Hypothalamus (tissue), 51 donors: ENCODE measurements at places on chromosomes 4 and X.

DNA sequence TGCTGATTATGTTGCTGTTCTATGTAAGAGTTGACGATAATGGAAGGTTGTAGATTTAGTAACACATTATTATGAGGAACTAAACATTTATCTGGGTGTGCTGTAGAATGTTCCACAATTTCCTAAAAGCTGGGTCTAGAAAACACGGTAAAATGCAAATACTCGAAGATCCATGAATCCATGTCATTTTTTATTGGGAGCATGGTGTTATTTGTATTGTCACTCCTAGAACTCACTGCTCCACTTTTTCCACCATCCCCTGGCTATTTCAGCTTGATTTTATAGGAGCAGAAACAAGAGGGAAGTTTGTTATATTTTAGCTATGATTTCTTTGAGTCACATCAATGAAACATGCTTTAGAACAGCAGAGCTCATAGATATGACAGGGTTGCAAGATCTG lies 155.0 kb upstream of the ANK2 start:
- no peak for DNase-seq

DNA sequence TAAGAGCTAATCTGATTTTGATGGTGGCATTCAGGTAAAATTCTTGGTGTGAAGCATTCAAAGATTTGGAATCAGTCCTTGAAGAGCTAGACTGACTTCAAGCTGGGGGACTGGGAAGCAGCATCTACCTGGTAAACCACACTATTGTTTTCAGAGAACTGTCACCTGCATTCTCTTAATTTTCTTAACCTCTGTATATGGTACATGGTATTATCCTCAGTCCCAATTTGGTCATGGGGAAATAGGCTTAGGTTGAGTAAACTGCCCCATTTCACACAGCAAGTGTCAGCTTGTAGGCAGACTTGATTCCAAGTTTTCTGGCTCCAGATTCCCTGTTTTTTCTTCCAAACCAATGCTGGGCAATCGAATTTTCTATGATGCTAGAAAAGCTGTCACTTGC lies 104.4 kb downstream of the CHRNA9 start:
- DNase-seq, result no peak

DNA sequence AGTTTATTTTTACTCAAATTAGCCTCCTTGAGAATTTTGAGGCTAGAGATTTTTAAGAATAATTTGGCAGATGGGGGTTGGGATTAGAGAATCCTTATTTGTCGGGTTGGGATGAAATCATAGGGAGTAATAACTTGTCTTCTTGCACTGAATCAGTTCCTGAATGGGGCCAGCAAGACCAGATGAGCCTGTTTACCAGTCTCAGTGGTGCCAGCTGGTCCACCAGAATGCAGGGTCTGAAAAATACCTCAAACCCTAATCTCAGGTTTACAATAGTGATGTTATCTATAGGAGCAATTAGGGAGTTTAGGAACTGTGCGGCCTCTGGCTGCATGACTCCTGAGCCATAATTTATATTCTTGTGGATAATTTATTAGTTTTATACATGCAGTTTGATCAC lies 705.9 kb upstream of the AGA start:
- DNase-seq, result no peak

DNA sequence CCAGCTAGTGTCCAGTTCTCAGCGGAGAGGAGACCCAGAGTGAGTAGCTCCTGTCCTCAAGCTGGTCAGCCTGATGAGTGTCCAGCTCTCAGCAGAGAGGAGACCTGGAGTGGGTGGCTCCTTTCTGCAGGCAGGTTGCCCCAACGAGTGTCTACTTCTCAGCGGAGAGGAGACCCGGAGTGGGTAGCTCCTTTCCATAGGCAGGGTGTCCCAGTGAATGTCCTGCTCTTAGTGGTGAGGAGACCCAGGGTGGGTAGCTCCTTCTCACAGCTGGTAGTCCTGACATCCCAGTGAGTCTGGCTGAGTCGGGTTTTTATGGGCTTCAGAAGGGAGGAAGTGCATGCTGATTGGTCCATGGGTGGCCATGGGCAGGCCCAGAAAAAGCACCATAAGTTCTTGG lies 55.7 kb upstream of the NUDT6 start:
- no peak for DNase-seq

GRCh38 chr4:115159141-115159540 lies 45.7 kb upstream of the NDST4 start:
- no peak for DNase-seq

- DNase-seq, result no peak
These were observed 123.8 kb upstream of the TEX13D start for GRCh38 chrX:124208660-124209059.

DNA sequence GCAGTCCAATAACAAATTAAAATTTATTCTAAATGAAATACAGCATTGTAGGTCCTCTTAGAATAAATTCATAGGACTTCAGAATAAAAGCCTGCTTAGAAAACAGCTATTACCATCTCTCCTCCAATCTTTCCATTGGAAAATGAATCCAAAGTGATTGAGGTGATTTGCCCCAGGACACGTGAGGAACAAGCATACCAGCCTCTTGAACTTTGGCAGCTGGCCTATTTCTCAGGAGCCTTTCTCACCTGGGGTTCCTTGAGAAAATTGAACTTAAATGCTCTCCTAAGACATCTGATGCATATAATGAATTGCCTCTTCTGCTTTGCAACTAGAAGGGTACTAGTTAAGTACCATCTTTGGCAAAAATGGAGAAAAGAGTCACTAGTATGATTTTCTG lies 13.5 kb downstream of the ARHGAP24 start:
- no peak for DNase-seq

DNA sequence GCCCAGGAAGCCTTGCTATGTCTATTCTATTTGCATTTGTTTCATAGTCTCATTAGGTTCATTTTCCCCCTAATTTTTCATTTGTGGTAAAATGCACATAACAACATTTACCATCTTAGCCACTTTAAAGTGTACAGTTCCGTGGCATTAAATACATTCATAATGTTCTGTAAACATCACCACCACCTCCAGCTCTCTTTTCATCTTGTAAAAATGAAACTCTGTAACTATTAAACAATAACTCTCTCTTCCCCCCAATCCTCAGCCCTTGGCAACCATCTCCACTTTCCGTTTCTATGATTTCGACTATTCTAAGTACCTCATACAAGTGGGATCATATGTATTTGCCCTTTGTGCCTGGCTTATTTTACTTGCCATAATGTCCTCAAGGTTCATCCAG lies 19.9 kb downstream of the ARHGEF38 start:
- no peak for DNase-seq

- DNase-seq, result no peak
These were observed 15.6 kb upstream of the CWH43 start for GRCh38 chr4:48970471-48970921.

GRCh38 chr4:127421437-127421836 lies 211.3 kb upstream of the INTU start:
- no peak for DNase-seq

DNA sequence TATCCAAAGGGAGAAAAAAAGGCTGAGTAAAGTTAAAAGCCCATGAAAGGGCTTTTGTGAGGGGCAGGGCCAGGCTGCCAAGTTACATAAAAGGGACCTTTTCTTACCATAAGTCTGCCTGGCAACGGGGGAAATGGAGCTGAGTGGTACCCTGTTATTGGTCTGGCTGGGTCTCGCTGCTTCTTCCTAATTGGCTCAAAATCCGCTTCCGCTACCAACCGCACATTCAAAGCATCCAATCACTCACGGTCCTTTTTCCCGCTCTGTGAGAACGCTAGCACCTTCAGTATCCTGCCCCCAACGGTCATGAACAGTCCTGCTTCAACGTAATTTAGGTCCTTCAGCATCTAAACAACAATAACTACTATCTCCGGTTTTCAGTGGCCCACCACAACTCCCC lies 611 bp downstream of the TEX11 start:
- no peak for DNase-seq

GRCh38 chr4:7647600-7648543 lies 213.1 kb upstream of the PSAPL1 start:
- no peak for DNase-seq

DNA sequence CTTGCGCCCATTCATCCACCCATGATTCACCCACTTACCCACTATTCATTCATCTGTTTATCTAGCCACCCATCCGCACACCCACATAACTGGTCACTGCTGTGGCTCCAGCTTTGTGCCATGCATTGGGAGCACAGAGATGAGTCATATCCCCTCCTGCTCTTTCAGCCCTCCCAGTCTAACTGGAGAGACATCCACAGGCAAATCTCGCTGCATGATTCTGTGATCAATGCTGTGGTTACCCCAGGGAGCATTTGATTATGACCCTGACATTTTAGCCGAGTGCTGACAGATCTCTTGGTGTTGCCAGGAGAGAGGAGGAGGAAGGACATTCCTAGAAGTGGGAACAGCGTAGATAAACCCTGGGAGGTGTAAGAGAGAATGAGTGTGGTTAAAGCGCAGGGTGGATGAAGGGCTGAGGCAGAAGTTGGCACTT lies 10.4 kb upstream of the PORCN start:
- no peak for DNase-seq

GRCh38 chr4:108024878-108025165 lies 35.1 kb downstream of the HADH start:
- no peak for DNase-seq

- DNase-seq, result no peak
These were observed 80.7 kb upstream of the EOLA2 start for GRCh38 chrX:150018931-150019361.

DNA sequence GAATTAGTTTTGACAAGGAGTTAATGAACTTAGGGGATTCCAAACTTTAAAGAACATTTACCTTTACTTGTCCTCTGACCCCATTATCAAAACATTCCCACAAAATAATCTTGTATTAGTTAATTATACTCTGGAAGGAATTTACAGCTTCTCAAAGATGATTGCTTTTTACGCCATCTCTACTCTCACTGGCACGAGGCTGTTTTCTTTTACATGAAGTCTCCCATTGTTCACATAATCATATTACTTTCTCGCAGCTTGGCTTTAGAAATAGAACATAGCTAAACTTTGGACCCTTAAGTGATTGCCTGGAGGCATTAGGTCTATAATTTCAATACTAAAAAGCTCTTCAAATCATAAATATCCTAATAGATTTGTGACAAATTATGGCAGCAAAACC lies 592.9 kb downstream of the TRIML1 start:
- DNase-seq, result no peak

DNA sequence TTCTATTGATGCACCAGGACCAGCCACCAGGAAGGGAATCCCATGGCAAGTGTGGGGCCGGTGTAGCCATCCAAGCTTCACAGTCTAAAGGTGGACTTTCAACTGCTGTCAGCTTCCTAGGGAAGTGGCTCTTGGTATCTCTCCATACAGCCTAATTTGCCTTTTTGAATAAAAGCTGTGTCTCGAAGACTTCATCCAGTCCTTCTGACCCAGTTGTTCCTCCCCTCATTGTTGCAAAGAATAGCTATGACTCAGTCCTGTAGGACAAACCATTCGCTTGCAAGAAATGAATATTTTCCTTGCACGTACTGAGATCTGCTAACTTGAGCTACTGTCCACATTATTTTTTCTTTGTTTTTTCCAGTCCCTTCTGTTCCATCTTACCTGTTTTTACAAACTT lies 145.1 kb upstream of the CTSO start:
- no peak for DNase-seq

DNA sequence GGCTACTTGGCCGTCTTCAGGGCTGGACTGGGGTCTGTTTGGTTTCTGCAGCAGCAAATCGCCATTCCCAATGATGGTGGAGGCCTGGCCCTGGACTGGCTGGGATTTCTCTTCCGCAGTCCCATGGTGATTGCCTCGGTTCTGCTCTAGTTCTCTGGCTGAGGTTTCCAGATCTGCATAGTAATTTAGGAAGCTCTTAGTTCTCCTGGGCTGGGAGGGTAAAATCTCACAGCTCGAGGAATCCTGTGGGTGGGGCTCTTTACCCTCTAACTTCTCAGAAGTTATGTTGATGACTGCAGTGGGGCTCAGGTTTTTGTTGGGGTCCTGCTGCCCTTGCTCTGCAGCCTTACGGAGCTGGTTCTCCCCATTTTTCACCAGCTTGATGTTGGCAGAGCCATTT lies 200.6 kb downstream of the APBB2 start:
- DNase-seq, result no peak

- no peak for DNase-seq
These were observed 298.3 kb downstream of the EVC2 start for GRCh38 chr4:5409972-5410618.

DNA sequence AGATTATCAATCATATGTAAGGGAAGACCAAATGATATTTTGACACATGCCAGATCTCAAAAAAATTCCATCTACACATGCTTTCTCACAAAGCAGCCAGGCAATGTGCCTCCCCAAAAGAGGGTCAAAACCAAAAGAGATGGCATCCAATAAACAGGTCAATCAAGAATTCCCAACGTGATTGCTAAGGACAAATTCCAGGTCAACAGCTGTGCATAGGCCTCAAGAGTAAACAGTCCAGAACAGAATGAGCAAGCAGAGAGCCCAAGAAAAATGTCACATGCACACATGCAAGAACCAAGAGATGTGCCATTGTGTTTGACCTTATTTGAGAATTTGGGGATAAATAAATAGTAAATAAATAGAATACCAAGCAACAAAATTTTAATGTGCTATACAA lies 136.7 kb downstream of the APBB2 start:
- no peak for DNase-seq

GRCh38 chrX:132219343-132219768 lies at the start of gene RAP2C:
RAP2C (minus strand) TSS chrX:132219447; CDS start chrX:132217268, 2,179 bp downstream.
- DNase-seq, result peak; percentile 14

- DNase-seq, result no peak
These were observed 152.3 kb downstream of the CENPC start for GRCh38 chr4:67393007-67393406.

DNA sequence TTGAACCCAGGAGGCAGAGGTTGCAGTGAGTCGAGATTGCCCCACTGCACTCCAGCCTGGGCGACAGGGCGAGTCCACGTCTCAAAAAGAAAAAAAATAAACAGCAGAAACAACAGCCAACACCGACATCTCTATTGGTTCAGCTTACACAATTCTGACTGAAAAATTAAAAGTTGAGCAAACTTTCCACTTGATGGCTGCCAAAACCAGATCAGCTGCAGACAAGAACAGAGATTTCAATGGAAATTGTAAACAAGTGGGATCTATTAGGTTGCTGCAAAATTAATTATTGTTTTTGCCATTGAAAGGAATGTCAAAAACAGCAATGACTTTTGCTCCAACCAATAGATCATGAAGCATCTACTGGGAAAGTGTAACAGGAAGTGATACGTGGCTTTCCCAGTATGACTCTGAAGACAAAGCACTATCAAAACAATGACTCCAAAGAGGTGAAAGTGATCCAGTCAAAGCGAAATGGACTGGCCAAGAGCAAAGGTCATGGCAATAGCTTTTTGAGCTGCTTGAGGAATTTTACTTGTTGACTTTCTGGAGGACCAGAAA lies 26.3 kb downstream of the UPF3B start:
- DNase-seq, result no peak

- no peak for DNase-seq
These were observed 11.8 kb upstream of the TMEM192 start for GRCh38 chr4:165124488-165124887.

GRCh38 chrX:118823263-118824172 lies at the start of gene ZCCHC12:
ZCCHC12 (plus strand) TSS chrX:118823824; CDS start chrX:118825245, 1,421 bp downstream.
- peak; percentile 11 for DNase-seq
